ENCODE measurements at places on chromosomes 1 and 21.

DNA sequence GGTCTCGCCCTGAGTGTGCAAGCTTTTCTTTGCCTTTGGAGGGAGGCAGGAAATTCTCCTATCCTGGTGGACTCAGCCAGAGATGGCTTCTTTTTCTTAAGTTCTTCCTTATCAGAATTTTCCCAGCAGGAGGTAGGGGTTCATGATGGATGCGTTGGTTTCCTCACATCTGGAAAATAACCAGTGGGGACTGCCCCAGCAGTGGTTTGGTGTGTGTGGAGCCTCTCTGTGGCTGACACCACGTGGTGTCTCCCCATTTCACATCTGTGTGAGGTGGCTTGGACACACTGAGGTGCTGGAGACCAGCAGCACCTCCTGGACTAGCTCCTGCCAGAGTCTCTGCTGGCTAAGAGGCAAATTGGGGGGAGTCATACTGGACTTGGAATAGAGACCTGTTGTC lies 32.6 kb downstream of the B3GALT5 start:
- DNase-seq, result no peak

- peak; percentile 59 for DNase-seq
These were observed 43.6 kb downstream of the C21orf91 start for GRCh38 chr21:17775431-17776126.

- DNase-seq, result no peak
These were observed 50.3 kb downstream of the SYT2 start for GRCh38 chr1:202659974-202660373.

DNA sequence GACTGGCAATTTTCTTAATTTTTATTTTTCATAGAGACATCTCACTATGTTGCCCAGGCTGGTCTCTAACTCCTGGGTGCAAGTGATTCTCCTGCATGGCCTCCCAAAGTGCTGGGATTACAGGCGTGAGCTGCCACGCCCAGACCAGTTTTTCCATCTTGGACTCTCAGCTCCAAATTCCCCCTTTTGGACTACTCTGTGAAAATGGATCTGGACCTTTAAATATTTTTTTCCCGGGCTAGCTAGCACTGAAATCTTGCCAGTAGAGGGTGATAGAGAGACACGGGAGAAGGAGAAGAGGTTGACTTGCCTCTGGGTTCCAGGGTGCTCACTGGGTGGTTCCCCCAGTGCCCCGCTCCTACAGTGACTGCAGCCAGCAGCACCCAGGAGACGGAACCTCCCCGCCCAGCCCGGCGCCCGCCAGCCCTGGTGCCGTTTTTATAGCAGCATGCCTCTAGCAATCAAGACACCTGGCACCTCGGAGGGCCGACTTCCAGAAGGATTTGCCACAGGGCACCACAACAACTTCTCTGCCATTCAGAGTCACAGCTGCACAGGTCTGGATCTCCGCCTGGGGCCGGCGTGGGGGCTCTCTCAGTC lies 34.7 kb upstream of the SCCPDH start:
- peak; percentile 71 for DNase-seq

DNA sequence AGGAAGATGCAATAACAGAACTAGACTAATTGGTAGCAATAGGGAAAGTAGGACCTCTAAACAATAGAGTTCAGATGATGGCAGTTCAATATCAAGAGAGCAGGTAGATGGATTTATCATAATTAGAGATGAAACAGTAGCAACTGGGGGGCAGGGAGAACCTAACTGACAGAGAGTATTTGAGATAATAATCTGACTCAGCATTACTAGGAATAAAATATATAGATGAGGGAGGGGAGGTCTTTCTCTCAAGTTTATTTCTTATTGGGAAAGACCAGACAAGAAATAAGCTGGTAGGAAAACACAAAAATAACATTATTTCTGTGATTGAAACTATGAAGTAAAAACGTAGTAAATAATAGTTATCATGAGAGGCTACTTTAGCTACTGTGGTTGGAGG lies 1656.7 kb upstream of the B3GALT2 start:
- DNase-seq, result no peak

- peak; percentile 37 for DNase-seq
These were observed 459.6 kb downstream of the PTPRC start for GRCh38 chr1:199098468-199098867.

Measured in B cell (primary cell).